Renal cortex interstitium (tissue), 15 donors: ENCODE measurements at places on chromosomes 7 and 10. TPM values are rescaled to one million over a fixed set of nuclear protein-coding genes. Genes with fewer than 3 reads are reported as not detected.

DNA sequence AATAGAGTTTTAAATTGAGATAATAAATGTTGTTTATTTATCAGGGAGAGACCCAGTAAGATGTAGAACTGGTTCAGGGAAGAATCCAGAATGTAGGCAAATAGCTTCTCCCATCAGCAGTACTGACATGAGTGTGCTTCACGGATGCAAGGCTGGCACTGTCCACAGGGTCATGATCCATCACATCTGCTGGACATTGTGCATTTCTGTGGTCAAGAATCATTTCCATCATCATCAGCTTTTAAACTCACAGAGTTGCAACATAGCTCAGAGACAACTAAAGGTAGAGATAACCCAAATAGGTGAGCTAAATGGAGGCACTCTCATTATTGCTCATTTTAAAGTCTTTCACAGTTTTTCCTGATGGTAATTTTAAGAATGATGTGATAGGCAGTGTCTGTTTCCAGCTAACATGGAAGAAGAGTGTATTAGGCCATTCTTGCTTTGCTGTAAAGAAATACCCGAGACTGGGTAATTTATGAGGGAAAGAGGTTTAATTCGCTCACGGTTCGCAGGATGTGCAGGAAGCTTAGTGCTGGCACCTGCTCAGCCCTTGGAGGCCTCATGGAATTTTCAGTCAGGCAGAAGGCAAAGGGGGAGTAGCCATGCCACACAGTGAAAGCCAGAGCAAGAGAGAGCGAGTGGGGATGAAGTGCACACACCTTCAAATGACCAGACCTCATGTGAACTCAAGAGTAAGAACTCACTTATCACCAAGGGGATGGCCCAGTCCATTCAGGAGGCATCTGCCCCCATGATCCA lies 80.8 kb downstream of the INPP5A start:
- no peak for DNase-seq

DNA sequence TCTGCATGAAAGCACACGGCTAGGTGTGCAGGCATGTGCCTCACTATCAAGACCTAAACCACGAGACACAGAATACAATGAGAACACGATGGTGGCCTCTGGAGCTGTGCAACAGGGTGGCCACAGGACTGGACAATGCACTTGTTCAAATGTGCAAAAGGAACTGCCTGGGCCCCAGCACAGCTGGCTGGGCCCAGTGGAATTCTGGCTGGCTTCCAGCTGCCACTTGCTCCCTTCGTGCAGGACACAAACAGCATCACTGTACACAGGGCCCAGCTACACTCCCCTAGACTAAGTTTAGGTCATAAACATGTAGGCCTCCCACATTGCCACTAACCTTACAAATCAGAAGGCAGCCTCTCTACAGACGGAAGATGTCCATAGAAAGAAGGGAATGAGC lies 23.4 kb downstream of the DOCK4 start:
- no peak for DNase-seq

DNA sequence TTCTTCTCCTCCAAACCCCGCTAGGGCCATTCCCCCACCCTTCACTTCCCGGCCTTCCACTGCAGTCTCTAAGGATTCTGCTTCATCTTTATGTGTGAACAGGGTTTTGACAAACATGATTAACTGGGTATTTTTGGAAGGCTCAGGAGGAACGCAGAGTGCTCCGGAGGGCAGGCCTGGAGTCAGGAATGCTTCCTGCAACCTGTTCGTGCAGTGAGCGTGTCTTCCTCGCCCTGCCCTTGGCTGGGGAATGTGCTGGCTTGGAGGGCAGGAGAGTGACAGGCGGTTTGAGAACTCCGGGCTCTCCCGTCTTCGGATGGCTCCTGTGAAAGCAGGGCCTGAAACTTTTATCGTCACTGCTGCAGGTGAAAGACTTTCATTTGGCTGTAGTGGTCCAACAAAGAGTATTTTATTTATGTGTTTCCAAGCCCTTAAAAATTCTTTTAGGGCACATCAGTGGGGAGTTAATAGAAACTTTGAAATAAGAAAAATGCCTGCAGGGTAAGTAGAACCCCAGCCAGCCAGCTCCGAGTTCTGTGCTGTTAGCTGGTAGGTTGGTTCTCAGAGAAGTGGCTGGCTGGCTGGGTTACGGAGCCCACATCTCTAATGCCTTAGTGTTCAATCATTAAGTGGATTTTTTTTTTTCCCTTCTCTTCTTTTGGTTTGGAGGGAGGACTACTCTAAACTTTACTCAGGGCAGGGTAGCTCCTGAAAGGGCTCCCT lies 51.0 kb downstream of the TCF7L2 start:
- DNase-seq, result no peak

DNA sequence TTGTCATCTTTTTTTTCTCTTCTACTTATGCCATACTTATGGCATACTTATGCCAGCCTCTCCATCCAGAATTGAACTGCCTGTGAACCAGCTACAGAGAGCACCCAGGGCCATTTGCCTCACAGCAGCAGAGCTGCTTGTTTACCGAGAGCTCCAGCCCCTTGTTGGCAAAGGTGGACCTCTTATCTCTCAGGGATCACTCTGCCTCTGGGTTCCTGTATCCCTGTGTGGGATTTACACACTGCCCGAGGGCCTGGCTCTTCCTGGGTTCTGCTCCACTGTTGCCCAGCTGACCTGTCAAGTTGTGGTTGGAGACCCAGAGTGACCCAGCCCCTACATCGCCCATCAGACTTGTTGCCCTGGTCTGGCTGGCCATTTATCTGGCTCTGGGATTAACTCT lies 22.3 kb downstream of the MRPS33 start:
- no peak for DNase-seq

GRCh38 chr7:131945957-131946544 lies 389.6 kb upstream of the PODXL start:
- no peak for DNase-seq

GRCh38 chr10:71443676-71444075 lies 47.0 kb downstream of the CDH23 start:
- no peak for DNase-seq

- DNase-seq, result peak; percentile 42
Measured at GRCh38 chr7:159070431-159071148, 74.1 kb downstream of the VIPR2 start.

DNA sequence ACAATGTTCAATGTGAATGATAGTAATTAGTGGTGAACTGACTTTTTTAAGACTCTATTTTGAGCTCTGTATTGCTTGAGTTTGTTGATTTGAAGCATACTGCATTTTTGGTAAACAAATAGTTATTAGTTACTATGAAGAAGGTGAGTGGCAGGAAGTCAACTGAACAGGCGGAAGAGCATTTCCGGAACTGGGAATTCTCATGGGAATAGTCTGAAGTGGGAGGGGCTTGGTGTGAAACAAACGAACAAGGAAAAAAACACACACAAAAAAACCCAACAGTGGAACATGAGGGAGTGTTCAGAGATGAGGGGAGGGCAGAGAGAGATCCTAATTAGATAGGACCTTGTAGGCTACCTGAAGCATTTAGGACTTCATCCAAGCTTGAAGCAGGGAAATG lies 43.9 kb upstream of the C1QL3 start:
- DNase-seq, result no peak

DNA sequence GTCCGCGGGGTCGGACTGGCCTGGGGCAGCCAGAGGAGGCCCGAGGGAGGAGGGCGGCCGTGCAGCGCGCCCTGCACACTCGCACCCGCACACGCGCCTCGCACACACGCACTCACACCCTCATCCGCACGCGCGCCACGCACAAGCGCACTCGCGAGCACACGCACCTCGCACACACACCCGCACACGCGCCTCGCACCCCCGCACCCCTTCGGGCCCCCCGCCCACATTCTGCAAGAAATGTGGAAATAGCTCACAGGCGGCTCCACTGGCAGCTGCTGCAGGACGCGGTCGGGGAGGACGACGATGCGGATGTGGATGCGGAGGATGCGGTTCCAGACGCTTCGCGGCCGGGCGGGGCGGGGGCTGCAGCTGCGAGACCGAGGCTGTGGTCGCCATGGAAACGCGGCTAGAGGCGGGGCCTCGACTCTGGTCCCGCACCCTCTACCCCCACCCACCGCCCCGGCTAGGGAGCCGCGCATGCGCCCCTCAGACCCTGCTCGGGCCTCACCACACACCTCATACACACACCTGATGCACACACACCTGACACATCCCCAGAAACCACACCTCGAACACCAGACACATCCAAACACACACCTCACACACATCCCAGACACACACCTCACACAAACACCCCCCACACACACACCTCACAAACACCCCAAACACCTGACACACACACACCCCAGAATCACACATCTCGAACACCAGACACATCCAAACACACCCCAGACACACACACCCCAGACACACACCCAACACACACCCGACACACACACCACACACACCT lies at the start of gene CALY:
CALY (minus strand) TSS at position 320 of the 793 bp plus-strand sequence. CDS start 7,907 bp downstream, outside the sequence.
- DNase-seq, result no peak

The LRRC61 gene
- 30.2 TPM for polyA plus RNA-seq

The CD36 gene
- polyA plus RNA-seq, result 38.2 TPM
